ENCODE measurements at places on chromosomes 2 and 18.
A peak's percentile ranks its signal among the peaks of the same experiment; 100 is the strongest.

GRCh38 chr2:167692936-167693335, 554.5 kb downstream of the STK39 start:
- no peak for DNase-seq

DNA sequence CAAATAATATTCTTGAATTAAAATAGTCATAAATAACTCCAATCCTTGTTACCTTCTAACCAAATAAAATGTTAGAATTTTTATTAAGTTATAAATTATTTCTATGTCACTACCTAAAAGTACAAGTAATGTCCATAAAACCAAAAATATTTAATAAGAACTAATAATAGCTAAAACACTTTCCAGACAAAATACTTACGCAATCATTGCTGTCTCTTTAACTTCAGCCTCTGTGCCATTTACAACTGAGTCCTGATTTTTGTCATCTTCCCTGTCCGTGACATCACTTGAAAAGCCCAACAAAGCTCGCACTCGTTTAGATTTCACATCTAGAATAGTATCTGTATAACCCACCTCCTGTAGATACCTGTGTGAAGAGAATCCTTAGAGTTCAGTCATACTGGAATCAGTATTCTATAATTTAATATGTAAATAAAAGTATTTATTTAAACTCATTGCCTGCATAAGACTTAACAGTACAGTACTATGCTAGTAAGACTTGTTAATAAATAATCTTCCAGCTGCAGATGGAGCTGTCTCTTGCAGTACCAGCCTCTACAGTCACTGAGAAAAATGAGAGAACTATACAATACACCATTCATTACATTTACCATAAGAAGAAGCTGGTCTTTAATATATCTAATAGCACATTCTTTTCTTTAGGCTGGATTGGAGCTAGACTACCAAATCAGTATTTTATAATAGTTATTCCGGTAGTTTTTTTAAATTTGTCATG, 63.8 kb downstream of the STRN start:
- no peak for DNase-seq

- DNase-seq, result no peak
Measured at GRCh38 chr2:126536605-126537200, 119.3 kb upstream of the GYPC start.

DNA sequence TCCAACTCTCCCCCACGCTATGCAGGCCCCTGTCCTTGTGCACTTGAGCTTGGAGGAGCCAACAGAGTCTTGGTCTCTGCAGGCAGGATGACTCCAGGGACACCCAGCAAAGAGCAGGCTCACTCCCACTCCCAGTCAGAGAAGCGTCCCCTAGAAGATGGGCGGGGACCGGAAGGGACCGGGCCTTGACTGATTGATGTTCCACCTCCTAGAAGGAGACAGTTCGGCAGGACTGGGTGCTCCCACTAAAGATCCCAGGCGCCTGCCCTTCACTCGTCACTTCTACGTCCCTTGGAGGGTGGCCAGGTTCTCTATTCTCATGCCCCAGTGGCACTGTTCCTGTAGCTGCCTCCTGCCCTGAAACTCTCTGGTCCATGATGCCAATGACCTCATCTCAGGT, 3.2 kb upstream of the SP100 start:
- no peak for DNase-seq

GRCh38 chr18:59792353-59792752, 95.1 kb upstream of the CCBE1 start:
- no peak for DNase-seq

GRCh38 chr2:126912201-126912600, 13.5 kb downstream of the TEX51 start:
- no peak for DNase-seq

DNA sequence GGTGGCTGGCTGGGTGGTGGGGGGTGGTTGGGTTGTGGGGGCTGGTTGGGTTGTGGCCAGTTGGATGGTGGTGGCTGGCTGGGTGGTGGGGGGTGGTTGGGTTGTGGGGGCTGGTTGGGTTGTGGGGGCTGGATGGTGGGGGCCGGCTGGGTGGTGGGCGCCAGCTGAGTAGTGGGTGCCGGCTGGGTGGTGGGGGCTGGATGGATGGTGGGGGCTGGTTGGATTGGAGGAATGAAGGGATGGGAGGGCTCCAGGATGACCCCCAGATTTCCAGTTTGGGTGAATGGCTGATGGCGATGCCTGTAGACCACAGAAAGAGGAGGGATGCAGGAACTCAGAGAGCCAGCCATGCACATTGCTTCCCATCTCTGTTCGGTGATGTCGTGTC, 26.8 kb upstream of the GPR17 start:
- no peak for DNase-seq

GRCh38 chr2:237693291-237693994, 66.1 kb downstream of the LRRFIP1 start:
- DNase-seq, result no peak

GRCh38 chr2:237858294-237859081, 935 bp upstream of the RAMP1 start:
- peak; percentile 53 for DNase-seq

DNA sequence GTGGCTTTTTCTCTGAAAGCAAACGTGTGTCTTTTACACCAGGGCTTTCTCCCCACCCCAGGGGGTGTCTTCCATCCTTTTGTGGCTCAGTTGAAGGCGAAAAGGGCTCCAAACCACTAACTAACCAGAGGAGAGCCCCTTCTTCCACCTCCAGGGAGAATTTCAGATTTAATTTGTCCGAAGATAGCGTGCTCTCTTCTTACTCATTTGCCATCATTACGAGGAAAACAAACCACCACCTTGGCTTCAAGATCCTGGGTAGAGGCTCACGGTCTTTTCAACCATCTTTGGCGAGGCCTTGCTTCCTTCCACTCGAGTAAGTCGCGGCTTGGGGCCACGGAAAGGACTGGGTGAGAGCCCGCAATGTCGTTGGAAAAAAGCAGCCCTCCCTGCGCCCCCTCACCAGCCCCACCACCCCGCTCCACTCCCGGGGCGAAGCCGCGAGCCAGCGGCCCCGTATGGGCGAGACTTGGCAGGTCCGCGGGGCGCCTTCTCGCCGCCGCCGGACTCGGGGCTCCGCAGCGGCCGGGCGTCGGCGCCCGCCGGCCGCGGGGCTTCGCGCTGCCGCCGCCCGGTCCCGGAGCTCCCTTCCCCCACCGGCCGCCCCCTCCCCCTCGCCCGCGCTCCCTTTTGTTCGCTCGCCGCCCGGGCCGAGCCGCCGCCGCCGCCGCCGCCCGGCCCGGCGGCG, 1.7 kb upstream of the ZNF532 start:
- no peak for DNase-seq

DNA sequence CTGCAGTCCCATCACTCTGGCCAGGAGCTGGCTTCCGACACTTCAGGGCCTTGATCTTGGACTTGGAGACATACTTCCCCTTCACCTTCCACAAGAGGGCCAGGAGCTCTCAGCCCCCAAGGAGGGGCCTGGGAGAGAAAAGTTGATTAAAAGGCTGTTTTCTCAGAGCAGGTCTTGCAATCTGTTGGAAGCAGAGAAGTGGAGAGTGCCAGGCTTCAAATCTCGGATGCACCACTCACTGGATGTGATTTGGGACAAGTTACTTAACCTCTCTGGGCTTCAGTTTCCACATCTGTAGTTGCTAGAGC, 255.3 kb downstream of the CYP26B1 start:
- no peak for DNase-seq

- DNase-seq, result no peak
Measured at GRCh38 chr2:142866426-142866825, 11.0 kb upstream of the KYNU start.

DNA sequence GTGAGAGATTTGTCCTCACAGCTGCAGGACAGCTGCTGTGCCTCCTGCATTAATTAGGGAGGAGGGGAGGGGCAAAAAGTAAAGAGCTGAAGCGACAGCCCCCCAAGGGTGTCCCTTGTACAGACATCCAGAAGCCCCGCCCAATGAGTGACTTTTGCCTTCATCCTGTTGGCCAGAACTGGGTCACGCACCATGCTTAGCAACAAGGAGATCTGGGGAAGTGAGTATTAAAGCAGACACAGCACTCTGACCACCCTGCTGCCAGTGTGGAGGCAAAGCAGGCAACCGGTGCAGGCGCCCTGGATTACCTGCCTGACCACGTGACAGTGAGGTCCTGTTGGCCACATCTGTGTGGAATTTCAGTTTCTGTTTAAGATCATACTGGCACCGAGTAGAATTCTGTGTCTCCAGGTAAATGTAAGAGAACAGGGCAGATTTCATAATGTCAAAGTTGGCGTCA, 21.5 kb upstream of the BIN1 start:
- DNase-seq, result no peak

DNA sequence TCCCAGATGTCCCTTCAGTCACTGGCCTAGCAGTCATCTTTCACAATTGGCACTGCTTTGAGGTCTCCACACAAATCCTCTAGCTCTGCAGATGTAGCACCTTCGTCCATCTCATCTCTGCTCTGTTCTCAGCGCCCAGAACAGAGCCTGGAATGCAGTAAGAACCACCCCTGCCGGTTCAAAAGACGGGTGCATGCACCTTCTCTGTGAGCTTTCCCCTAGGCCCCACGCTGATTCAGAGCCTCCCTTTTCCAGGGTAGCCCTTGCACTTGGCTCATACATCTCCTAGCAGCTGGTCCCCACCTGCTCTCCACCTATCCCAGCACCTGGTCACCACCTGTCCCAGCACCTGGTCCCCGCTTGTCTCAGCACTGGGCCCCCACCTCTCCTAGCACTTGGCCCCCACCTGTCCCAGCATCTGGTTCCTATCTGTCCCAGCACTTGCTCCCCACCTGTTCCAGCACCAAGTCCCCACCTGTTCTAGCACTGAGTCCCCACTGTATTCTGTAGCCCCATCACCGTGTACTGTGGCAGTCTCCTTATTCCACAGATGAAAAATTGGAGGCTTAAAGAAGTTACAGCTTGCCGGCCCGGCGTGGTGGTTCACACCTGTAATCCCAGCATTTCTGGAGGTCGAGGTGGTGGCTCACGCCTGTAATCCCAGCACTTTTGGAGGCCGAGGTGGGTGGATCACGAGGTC, 4.7 kb upstream of the KCNF1 start:
- DNase-seq, result no peak

GRCh38 chr2:26459991-26460612, 17.8 kb downstream of the OTOF start:
- no peak for DNase-seq

DNA sequence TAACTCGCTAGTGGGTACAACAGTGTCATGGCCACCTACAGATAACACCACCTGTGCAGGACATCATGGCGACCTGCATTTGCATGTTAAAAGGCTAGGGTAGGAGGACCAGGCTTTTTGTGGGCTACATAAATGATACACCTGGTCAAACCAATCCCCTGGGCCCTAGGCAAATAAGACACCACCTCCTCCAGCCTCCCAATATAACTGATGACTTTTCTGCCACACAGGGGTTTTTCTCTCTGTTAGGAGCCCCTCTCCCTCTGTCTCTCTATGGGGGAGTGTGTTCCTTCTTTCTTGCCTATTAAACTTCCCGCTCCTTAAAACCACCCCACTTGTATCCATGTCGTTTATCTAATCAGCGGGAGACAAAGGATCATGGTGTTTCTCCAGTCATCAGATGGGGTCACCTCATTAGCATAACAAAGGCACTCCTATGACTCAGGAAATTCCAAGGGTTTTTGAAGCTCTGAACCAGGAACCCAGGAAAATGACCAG, 10.8 kb upstream of the BUB1 start:
- no peak for DNase-seq

GRCh38 chr18:13570856-13571495, 155.4 kb downstream of the FAM210A start:
- DNase-seq, result no peak

- DNase-seq, result no peak
Measured at GRCh38 chr18:44821924-44822323, 141.2 kb downstream of the SETBP1 start.

DNA sequence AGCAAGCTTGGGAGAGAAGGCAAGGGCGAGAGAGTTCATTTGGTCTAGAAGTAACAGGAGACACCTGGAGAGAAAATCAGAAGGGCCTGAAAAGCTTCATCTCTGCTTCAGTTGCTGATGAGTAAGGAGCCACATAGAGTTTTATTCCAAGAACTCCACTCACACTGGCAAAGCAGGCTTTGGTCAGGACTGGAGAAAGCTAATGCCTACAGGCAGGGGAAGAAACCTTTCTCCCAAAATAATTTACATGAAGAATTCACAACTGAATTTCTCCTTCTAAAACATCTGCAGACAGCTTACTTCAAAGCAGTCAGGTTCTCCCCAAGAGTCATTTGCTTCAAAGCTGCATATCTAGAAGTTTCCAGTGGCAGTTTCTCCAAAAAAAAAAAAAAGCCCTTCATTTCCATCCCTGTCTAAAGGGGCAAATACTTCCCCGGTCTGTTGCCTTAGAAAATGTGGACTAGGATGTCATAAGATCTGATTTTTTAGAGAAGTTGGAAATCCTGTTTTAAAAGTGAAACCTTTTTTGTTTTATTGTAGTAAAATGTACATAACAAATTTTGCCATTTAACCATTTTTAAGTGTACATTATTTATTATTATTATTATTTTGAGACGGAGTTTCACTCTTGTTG, 46.3 kb downstream of the TMEM247 start:
- no peak for DNase-seq

GRCh38 chr18:69840445-69840844, 107.2 kb downstream of the CD226 start:
- no peak for DNase-seq

- no peak for DNase-seq
Measured at GRCh38 chr2:148483665-148484064, 160.9 kb upstream of the EPC2 start.

DNA sequence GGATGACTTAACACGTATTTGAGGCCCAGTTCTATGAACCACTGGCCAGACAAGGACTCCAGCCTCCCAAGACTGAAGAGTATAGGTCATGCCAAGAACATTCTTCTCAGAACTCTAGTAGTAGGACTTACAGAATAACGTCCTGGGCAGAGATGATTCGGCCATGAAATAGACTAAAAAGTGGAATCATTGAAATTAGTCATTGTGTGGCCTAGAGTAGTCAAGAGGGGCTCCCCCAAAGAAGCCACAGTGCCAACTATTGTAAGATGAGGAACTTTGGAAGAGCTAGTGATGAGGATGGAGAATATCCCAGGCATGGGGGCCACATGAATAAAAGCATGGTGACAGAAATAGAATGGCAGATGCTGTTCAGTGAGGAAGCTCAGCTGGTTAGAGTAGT, 101.1 kb downstream of the TRIB2 start:
- no peak for DNase-seq
